A673 (cell line): ENCODE measurements at places on chromosomes 7 and 10. TPM values are rescaled to one million over a fixed set of nuclear protein-coding genes. Genes with fewer than 3 reads are reported as not detected.

GRCh38 chr10:117500456-117500855 lies 42.1 kb upstream of the EMX2 start:
- no peak for DNase-seq
- H3K27ac ChIP-seq = no peak overlapping the region
- H3K27me3 ChIP-seq = peaks cover 2% of the 10 kb centered on the region
- H3K4me3 ChIP-seq = no peak overlapping the region

DNA sequence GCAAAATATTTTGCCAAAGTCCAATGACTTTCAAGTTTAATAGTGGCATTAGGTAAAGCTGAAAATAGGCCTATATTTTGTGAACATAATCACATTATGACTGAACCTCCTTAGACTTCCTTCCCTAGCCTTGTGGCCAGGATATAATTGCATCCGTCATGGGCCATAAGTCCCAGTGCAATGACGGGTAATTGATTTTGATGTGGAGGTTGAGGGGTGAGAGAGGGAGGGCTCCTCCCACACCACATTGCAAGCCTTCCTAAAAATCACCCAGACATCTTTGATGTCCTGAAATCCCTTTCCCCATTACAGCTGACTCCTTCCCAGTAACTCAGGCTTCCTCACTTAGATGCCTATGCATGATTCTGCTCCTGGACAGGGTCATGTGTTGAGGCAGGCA lies 25.6 kb downstream of the TAS2R41 start:
- H3K27ac ChIP-seq = no peak overlapping the region
- H3K27me3 ChIP-seq = no peaks in the 10 kb centered on the region
- no peak overlapping the region for H3K4me3 ChIP-seq
- H3K4me1 ChIP-seq = no peaks in the 10 kb centered on the region
- peak; percentile 25 for DNase-seq

DNA sequence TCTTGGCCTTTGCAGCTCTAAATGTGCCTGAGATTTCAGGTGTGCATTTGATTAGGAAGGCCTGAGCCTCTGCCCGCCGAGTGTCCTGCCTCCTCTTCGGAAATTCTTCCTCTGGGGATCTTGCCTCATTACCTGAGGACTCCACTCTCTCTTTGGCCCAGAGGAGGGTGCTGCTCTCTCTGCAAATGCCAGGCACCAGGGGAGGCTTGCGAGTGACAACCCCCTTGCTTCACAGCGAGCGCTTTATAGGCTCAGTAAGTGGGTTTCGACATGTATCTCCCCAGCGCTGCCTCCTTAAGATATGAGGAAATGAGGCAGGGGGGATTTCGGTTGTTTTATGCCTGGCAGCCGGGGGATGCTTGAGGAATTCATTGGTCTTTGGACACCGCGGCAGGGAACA lies 423.9 kb downstream of the GLRX3 start:
- no peak overlapping the region for H3K27ac ChIP-seq
- DNase-seq = no peak
- no peaks in the 10 kb centered on the region for H3K27me3 ChIP-seq
- H3K36me3 ChIP-seq = no peaks in the 10 kb centered on the region

GJD4 gene
- not detected in 2 replicates for total RNA-seq

NME8 gene
- total RNA-seq = not detected in 2 replicates
